Ovary (tissue), 10 donors: ENCODE measurements at places on chromosomes 6 and 20. TPM values are rescaled to one million over a fixed set of nuclear protein-coding genes. Genes with fewer than 3 reads are reported as not detected.

DNA sequence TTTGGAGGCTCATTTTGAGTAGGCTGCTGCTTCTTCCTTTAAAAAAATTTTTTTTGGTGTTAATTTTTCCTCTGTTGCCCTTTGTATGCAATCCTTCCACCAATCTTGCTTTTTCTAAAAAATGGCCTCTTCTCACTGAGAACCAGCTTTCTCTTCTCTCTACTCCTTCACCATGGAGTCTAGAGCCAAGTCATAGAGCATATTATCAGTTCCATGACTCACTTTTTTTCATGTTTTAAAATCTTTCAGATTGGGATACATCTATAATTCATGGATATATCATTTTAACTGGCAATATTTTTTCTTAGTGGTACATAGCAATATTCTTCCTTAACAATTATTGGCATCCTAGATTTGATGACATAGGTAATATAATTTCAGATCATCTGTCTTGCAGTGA, 62.7 kb downstream of the SLX4IP start:
- DNase-seq = no peak

DNA sequence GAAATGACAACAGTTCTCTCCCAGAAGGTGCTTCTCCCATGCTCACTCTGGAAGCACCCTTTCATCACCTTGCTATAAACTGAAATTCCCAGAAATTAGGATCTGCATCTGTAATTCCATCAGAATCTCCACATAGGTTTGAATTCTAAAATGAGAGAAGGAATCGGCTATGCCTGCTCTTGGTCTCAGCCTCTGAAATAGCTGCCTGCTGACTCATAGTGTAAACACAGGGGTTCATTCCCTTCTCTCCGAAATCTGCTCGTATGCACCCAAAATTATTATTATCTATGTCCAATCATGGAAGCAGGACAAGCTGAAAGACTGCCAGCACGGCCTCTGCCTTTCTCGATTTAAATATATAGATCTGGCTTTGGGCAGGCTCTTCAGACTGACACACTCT, 74.6 kb upstream of the TAB2 start:
- DNase-seq = no peak

- no peak for DNase-seq
Observed at GRCh38 chr20:36988494-36988966, 37.0 kb upstream of the SAMHD1 start.

- peak; percentile 42 for DNase-seq
Observed at GRCh38 chr20:3209257-3209945, at the start of gene ITPA. Gene ITPA (plus strand): TSS chr20:3209498. CDS start chr20:3209552, 54 bp downstream.

- DNase-seq = no peak
Observed at GRCh38 chr6:111410371-111410770, 72.6 kb downstream of the REV3L start.

DNA sequence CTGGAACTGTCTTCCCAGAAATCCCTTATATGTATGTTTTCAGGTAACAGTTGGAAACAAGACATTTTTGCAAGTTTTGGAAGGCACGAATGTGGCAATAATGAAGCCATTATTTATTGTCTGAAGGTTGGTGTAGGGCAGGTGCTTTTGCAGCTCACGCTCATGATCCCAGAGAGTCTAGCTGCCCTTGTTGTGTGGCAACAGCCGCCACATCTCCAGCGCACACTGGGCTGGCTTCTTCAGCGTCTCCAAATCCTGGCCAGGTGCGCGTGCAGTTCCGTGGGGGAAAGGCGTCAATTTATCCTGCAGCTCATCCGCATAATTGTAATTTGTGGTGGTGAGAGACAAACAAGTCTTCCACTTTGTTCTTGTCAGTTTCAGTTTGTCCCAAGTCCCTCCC, 71.2 kb downstream of the TRDN start:
- DNase-seq = no peak

DNA sequence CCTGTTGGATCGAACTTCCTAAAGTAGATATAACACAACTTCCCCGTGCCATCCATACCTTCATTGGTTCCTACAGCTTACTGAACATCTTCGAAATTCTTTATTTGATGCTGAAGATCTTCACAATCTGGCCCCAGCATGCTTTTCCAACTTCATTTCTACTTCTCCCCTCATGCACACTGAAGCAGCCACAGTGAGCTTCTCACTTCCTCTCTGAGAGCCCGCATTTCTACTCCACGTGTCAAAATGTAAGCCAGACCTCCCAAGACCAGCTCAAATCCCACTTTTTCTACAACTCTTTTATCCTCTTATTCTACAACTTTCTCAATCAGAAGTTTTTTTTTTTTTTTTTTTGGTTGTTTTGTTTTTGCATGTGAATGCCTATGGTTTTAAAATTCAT, 254.7 kb downstream of the GMPR start:
- no peak for DNase-seq

- DNase-seq = no peak
Observed at GRCh38 chr20:16517946-16518783, 55.1 kb downstream of the KIF16B start.

- DNase-seq = no peak
Observed at GRCh38 chr6:298233-299103, 6.2 kb downstream of the DUSP22 start.

- DNase-seq = no peak
Observed at GRCh38 chr20:24762791-24763350, 186.2 kb upstream of the CST7 start.

GMPR gene
- 34.8 TPM for total RNA-seq

GJA1 gene
- 51.5 TPM for total RNA-seq

MYB gene
- 1.2 TPM for total RNA-seq

LSM2 gene
- total RNA-seq = 40.1 TPM

TTBK1 gene
- total RNA-seq = not detected

SIRPB2 gene
- total RNA-seq = 1.1 TPM

TRIM10 gene
- not detected for total RNA-seq

BNIP5 gene
- 1.4 TPM for total RNA-seq

MYMX gene
- not detected for total RNA-seq

CDK19 gene
- total RNA-seq = 12.6 TPM
